ENCODE measurements at places on chromosomes 1 and 21.

DNA sequence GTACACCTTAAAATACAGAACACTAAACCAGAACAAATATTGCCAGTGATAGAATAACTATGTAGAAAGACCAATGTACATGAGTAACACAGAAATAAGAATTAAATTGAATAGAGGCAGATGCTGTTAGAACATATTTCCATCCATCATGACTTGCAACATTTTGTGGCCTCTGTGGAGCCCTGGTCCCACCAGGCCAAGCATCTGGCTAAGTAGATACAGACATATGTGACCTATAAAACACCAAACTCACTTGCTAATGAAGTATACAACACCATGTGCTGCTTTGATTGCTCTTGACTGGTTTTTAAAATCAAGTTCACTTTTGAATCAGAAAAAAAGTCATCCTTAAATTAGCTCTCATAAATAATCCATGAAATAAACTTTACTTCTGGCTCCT is 20.5 kb downstream of the SLC19A2 start:
- DNase-seq, result no peak

DNA sequence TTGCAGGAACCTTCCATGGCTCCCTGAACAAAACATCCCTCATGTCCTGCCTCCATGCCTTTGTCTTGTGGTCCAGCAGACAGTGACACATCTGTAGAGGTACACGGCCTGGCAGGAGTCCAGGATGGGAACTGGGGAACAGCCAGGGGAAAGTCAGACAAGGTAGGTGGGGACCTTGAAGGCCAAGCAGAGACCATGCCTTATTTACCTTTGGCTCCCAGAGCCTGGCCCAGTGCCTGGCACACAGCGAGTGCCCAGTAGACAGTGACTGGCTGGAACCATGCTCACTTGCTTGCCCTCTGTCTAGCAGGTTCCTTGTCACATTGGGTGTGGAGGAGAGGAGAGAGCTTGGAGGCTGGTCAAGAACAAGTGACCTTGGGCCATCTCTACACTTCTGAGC is 81.0 kb downstream of the BCAR3 start:
- no peak for DNase-seq

DNA sequence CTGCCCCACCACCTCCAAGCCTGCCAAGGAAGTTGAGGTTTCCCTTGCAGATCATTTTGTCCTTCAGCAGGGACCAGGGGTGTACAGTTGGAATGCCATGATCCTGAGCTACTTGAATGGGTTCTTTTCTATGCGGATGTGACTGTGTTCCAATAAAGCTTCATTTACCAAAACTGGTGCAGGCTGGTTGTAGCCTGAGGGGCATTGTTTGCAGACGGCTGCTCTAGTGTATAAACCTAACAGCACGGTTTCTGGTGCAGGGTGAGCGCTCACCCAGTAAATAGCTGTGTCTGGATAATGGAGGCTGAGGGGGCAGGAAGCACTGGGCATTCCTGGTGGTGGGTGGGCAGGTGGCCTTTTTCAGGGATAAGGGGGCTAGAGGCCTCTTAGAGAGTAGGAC is 72.7 kb upstream of the ACTL8 start:
- no peak for DNase-seq

- no peak for DNase-seq
These were observed at the start of gene LCK for GRCh38 chr1:32250893-32251716. TSS of gene LCK (plus strand) at chr1:32251265. CDS start at chr1:32274330, 23,065 bp downstream.

DNA sequence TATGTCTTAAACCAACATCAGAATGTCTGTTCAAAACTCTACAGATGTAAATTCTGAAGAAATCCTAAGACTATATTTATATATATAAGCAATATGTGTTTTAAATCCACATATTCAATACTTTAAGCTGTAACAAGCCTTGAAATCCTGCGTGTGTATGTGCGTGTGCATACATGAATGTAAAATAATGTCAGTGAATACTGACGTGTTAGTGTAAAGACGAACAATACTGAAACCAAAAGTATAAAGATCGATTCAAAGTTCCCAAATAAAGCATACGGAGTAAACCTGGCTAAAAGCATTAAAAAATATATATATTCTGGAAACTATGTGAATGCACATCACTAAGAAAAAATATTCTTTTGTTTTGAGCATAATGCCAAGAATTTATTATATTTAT is 668.6 kb upstream of the NCAM2 start:
- no peak for DNase-seq

- DNase-seq, result peak; percentile 45
These were observed 53.2 kb upstream of the RAB3GAP2 start for GRCh38 chr1:220325306-220325995.

- no peak for DNase-seq
These were observed 18.0 kb downstream of the CELA2B start for GRCh38 chr1:15493869-15494390.

Data from NCI-H2107 (cell line).